ENCODE measurements at places on chromosomes 1 and 21. TPM values are rescaled to one million over a fixed set of nuclear protein-coding genes. Genes with fewer than 3 reads are reported as not detected.

Gene RCSD1
- total RNA-seq: not detected

Gene IRF6
- 0.14 TPM for total RNA-seq

Gene SLC35F3
- total RNA-seq: 0.09 TPM

Gene LDLRAP1
- total RNA-seq: 15.0 TPM

Gene RGS5
- 4.0 TPM for total RNA-seq

Gene MYOG
- total RNA-seq: not detected

Gene RAB7B
- 6.4 TPM for total RNA-seq

Gene CFAP126
- not detected for total RNA-seq

Gene CTH
- 7.1 TPM for total RNA-seq

Gene TXLNA
- 101 TPM for total RNA-seq

Gene MAP3K21
- 0.46 TPM for total RNA-seq

Gene CLDN17
- not detected for total RNA-seq

Gene U2AF1
- 16.5 TPM for total RNA-seq

Gene RHD
- total RNA-seq: not detected

Gene CFH
- 238 TPM for total RNA-seq

Gene LAPTM5
- 0.09 TPM for total RNA-seq

Gene FAM177B
- not detected for total RNA-seq

Gene DNTTIP2
- 21.2 TPM for total RNA-seq

Gene DHRS3
- 310 TPM for total RNA-seq

Gene CASQ1
- total RNA-seq: not detected

Gene NBPF4
- not detected for total RNA-seq

Gene CFHR2
- total RNA-seq: not detected

Gene CR1L
- not detected for total RNA-seq

Gene DSTYK
- total RNA-seq: 19.8 TPM

Gene ADGRL2
- 33.3 TPM for total RNA-seq

Gene C8B
- not detected for total RNA-seq

Gene LMOD1
- 29.1 TPM for total RNA-seq

Gene RNF2
- total RNA-seq: 18.1 TPM

Gene OR2M3
- not detected for total RNA-seq

Gene CLEC20A
- not detected for total RNA-seq

Gene RAB13
- 75.2 TPM for total RNA-seq

Gene ASTN1
- not detected for total RNA-seq

Gene BROX
- 34.9 TPM for total RNA-seq

Gene ARHGAP30
- total RNA-seq: under 0.01 TPM

Gene C1orf116
- not detected for total RNA-seq

Gene HMGCS2
- total RNA-seq: under 0.01 TPM

Gene ELF3
- 0.18 TPM for total RNA-seq

Measured in smooth muscle cell of bladder (primary cell).